ENCODE measurements at places on chromosomes 12 and 14. TPM values are rescaled to one million over a fixed set of nuclear protein-coding genes. Genes with fewer than 3 reads are reported as not detected.
A peak's percentile ranks its signal among the peaks of the same experiment; 100 is the strongest.

- no peaks in the 10 kb centered on the region for H3K27me3 ChIP-seq
- peak overlapping the region; percentile 77 for H3K27ac ChIP-seq
- peaks cover 31% of the 10 kb centered on the region for H3K4me1 ChIP-seq
- no peaks in the 10 kb centered on the region for H3K36me3 ChIP-seq
- DNase-seq = peak; percentile 99
These were observed 326.3 kb downstream of the ZFP36L1 start for GRCh38 chr14:68466491-68466977.

GRCh38 chr14:87944987-87945604 lies 47.9 kb downstream of the GALC start:
- peak; percentile 28 for DNase-seq
- no peaks in the 10 kb centered on the region for H3K27me3 ChIP-seq
- peaks cover 3% of the 10 kb centered on the region for H3K36me3 ChIP-seq
- H3K27ac ChIP-seq = no peak overlapping the region
- H3K4me3 ChIP-seq = no peak overlapping the region

DNA sequence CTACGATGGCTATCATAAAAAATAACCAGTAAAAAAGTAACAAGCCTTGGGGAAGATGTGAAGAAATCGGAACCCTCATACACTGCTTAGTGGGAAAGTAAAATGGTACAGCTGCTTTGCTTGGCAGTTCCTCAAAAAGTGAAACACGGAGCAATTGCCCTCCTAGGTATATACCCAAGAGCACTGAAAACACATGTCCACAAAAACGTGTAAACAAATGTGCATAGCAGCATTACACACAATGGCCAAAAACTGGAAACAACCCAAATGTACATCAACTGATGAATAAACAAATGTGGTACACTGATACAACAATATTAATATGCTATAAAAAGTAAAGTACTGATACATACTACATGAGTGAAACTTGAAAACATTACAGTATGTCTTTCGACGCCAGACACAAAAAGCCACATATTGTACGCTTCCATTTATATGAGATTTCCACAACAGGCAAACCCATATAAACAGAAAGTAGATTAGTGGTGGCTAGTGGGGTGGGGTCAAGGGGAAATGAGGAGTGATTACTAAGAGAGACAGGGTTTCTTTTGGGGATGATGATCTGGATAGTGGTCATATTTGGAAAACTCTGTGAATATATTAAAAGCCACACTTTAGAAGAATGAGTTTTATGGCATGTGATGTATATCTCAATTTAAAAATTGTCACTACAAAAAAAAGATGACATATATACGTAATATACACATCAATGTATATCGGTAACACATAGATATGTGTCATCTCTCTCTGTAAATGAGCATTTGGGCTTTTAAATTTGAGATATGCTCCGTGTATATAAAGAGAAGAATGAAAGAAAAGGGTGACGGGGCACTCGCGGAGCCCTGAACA lies 996 bp downstream of the SLC41A2 start:
- no peaks in the 10 kb centered on the region for H3K36me3 ChIP-seq
- peak overlapping the region; percentile 72 for H3K4me3 ChIP-seq
- no peak for DNase-seq
- peaks cover 21% of the 10 kb centered on the region for H3K27me3 ChIP-seq
- H3K27ac ChIP-seq = no peak overlapping the region

DNA sequence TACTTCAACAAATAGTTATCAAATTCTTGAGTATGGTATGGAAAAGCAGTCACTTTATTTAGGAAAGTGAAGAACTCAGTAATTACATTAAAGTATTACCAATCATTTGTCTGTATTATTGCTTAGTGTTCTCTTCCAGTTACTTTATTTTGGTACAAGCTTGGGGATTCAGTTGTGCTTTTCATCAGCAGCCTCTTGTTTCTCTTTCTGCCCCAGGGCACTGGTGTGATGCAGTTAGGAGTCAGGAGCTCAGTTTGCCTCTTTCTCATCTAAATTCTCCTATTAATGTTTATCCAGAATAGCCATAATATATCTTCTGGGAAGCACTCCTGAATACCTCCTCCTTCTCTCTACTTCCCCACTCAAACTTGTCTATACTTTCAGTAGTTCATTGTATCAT lies 25.7 kb downstream of the PMCH start:
- DNase-seq = no peak
- peak overlapping the region; percentile 16 for H3K27ac ChIP-seq
- no peaks in the 10 kb centered on the region for H3K4me1 ChIP-seq

- H3K4me3 ChIP-seq = no peak overlapping the region
- no peaks in the 10 kb centered on the region for H3K27me3 ChIP-seq
- no peak for DNase-seq
- H3K27ac ChIP-seq = no peak overlapping the region
- no peaks in the 10 kb centered on the region for H3K36me3 ChIP-seq
These were observed 365.7 kb downstream of the FLRT2 start for GRCh38 chr14:85895603-85896002.

GRCh38 chr12:18250313-18250916 lies 10.9 kb upstream of the PIK3C2G start:
- H3K4me1 ChIP-seq = no peaks in the 10 kb centered on the region
- no peak overlapping the region for H3K4me3 ChIP-seq
- peak; percentile 39 for DNase-seq
- H3K36me3 ChIP-seq = no peaks in the 10 kb centered on the region
- H3K27ac ChIP-seq = no peak overlapping the region

DNA sequence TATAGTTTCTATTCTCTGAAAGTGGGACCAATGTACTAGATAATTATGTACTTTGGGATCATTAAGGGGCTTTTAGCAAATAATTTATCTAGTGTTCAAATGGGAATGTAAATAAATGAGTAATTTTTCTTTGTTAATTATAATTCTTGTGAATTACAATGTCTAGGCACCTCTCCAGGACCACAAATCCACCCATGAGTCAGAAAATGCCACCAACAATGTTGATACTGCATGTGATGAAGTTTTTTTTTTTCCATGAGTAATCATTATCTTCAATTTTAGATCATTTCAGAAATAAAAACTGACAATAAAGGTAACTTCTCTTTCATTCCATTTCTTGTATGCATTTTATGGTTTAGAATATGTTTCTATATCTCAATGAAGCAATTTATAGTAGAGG lies 470.3 kb downstream of the VRK1 start:
- DNase-seq = peak; percentile 72
- H3K36me3 ChIP-seq = no peaks in the 10 kb centered on the region
- no peak overlapping the region for H3K4me3 ChIP-seq
- H3K27ac ChIP-seq = peak overlapping the region; percentile 45

DNA sequence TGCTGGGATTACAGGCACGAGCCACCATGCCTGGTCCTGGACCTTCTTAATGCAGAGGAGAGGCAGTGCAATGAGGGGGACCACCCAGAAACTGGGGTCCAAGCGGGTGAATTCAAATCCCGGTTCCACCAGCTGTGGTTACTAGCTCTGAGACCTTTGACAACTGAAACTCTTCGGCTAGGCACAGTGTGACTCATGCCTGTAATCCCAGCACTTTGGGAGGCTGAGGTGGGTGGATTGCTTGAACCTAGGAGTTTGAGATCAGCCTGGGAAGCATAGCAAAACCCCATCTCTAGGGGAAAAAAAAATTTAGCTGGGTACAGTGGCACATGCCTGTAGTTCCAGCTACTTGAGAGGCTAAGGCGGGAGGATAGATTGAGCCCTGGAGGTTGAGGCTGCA lies 5.0 kb upstream of the CD4 start:
- no peaks in the 10 kb centered on the region for H3K36me3 ChIP-seq
- no peaks in the 10 kb centered on the region for H3K4me1 ChIP-seq

DNA sequence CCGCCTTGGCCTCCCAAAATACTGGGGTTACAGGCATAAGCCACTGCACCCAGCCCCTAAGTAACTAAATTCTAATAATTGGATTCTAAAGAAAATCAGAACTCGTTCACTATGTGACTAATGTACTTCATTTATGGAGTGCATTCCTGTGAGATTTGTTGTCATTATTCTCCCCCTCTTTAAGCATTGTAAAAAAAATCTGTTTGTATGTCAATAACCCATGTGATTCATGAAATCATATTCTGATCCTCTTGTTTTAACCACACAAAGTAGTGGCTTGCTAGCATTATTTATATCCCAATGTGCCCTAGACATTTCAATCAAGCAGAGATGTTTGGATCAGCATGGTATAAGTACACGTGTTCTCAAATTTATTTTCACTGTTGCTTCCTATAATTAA lies 78.2 kb upstream of the OSBPL8 start:
- peak overlapping the region; percentile 65 for H3K27ac ChIP-seq
- no peaks in the 10 kb centered on the region for H3K36me3 ChIP-seq
- no peak overlapping the region for H3K4me3 ChIP-seq
- no peaks in the 10 kb centered on the region for H3K27me3 ChIP-seq

DNA sequence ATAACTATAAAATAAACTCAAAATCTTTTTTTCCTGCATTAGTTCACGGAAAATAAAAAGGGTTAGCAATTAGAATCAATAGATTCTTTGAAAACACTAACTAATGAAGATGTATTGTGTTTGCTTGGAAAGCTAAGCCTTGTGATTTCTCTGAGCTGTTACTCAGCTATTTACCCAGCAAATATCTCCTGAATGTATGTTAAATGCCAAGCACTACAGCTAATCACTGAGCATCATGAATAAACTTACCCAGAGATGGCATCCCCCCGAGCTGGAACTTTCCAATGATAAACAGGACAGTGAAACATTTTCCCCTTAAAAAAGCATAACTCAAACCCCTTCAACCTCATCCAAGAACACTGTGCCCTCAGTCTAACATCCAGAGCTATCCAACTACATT lies 71.2 kb downstream of the SLC2A13 start:
- H3K27ac ChIP-seq = no peak overlapping the region
- DNase-seq = no peak
- no peaks in the 10 kb centered on the region for H3K36me3 ChIP-seq
- no peak overlapping the region for H3K4me3 ChIP-seq
- no peaks in the 10 kb centered on the region for H3K27me3 ChIP-seq

- no peak overlapping the region for H3K4me3 ChIP-seq
- no peak overlapping the region for H3K27ac ChIP-seq
- no peaks in the 10 kb centered on the region for H3K27me3 ChIP-seq
- DNase-seq = no peak
- H3K4me1 ChIP-seq = no peaks in the 10 kb centered on the region
These were observed 119.3 kb downstream of the NTN4 start for GRCh38 chr12:95671265-95671664.

- DNase-seq = no peak
- no peaks in the 10 kb centered on the region for H3K27me3 ChIP-seq
- no peaks in the 10 kb centered on the region for H3K36me3 ChIP-seq
- H3K4me3 ChIP-seq = no peak overlapping the region
- no peak overlapping the region for H3K27ac ChIP-seq
These were observed 65.5 kb upstream of the KITLG start for GRCh38 chr12:88645816-88646215.

GRCh38 chr12:604956-605355 lies 58.3 kb downstream of the NINJ2 start:
- H3K36me3 ChIP-seq = no peaks in the 10 kb centered on the region
- H3K27ac ChIP-seq = no peak overlapping the region
- peaks cover 1% of the 10 kb centered on the region for H3K4me1 ChIP-seq
- H3K27me3 ChIP-seq = no peaks in the 10 kb centered on the region

GRCh38 chr12:127531542-127531941 lies 735.4 kb upstream of the TMEM132C start:
- no peaks in the 10 kb centered on the region for H3K36me3 ChIP-seq
- no peak overlapping the region for H3K27ac ChIP-seq
- H3K27me3 ChIP-seq = no peaks in the 10 kb centered on the region
- no peak overlapping the region for H3K4me3 ChIP-seq

DNA sequence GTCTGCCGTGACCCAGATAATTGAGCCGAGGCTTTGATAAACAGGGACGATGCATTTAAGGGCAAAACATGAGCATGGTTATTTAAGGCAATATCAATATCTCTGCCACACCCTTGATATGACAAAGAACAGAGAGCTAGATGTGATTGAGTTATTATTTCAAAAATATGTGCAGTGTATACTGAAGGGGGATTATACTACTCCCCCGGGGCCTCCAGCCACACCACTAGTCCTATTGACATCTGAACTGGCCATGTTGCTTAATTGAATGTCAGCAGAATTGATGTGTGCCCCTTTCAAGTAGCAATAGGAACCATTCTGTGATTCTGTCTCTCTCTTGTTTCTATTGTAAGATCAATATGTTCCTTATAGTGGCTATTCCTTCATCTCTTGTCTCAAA lies 794.8 kb upstream of the SEL1L start:
- no peaks in the 10 kb centered on the region for H3K27me3 ChIP-seq
- no peak overlapping the region for H3K4me3 ChIP-seq
- H3K27ac ChIP-seq = no peak overlapping the region
- H3K36me3 ChIP-seq = no peaks in the 10 kb centered on the region

DNA sequence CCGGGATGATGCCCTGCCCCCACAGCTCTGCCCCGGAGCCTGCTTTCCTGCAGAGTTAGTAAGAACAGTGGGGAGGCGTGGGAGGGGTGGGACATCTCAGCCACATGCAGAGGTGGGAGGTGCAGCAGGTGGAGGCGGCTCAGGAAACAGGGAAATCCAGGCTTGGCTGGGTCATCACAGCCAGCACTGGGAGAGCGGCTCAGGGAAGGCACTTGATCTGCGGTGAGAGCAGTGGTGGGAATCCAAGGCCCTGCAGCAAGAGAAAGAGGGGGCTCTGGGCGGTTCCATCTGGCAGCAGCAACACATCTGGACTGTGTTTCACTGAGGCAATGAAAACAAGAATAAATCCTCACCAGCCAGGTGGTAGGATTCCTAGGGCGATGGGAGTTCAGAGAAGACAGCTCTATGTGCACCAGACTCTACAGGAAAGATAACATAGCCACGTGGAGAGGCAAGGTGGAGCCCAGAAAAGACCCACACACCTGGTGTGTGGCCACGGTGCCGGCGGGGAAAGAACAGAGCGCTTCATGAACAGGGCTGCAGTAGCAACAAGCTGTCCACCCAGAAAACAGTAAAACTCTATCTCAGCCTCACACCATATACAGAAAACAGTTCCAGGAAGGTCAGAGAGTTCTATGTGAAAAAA lies 57.6 kb downstream of the CCDC85C start:
- no peak overlapping the region for H3K27ac ChIP-seq
- no peak for DNase-seq
- H3K4me3 ChIP-seq = no peak overlapping the region
- H3K4me1 ChIP-seq = no peaks in the 10 kb centered on the region

DNA sequence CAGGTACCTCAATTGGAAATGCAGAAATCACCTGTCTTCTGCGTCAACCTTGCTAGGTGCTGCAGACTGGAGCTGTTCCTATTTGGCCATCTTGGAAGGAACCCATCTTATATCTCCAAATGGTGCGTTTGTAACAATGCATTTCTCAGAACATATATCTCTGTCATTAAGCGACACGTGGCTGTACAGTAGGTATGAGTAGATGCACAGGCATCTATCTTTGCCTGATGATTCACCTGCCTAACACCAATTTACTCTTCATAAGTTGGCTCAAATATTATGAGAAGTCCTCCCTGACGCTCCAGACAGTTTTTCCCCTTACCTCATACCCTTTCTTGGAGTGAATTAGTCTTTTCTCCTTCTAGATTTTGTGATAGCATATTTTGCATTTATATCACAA lies 44.2 kb downstream of the GPR137C start:
- no peaks in the 10 kb centered on the region for H3K27me3 ChIP-seq
- no peak overlapping the region for H3K4me3 ChIP-seq
- no peaks in the 10 kb centered on the region for H3K4me1 ChIP-seq
- no peaks in the 10 kb centered on the region for H3K36me3 ChIP-seq
- H3K27ac ChIP-seq = no peak overlapping the region

LRRC10 gene
- not detected for total RNA-seq

TMEM30B gene
- total RNA-seq = not detected

FKBP4 gene
- total RNA-seq = 63.2 TPM

STAT2 gene
- 257 TPM for total RNA-seq

PPP2R3C gene
- total RNA-seq = 24.4 TPM

GLT1D1 gene
- total RNA-seq = 0.16 TPM

RBP5 gene
- total RNA-seq = not detected
